ENCODE measurements at places on chromosomes 16 and 17. TPM values are rescaled to one million over a fixed set of nuclear protein-coding genes. Genes with fewer than 3 reads are reported as not detected.

GRCh38 chr17:47836601-47837000, 4.5 kb downstream of the SCRN2 start:
- no peaks in the 10 kb centered on the region for H3K36me3 ChIP-seq
- no peak for DNase-seq
- H3K4me3 ChIP-seq, result no peak overlapping the region
- H3K4me1 ChIP-seq, result peaks cover 31% of the 10 kb centered on the region
- H3K27ac ChIP-seq, result no peak overlapping the region

- DNase-seq, result no peak
- no peaks in the 10 kb centered on the region for H3K27me3 ChIP-seq
Observed at GRCh38 chr17:28071179-28071578, 28.7 kb downstream of the NLK start.

VAT1L gene
- 4.5 TPM for polyA plus RNA-seq

GAS2L2 gene
- not detected for polyA plus RNA-seq

MVD gene
- polyA plus RNA-seq, result 48.9 TPM

Data from kidney (tissue), 22 donors.